ENCODE measurements at places on chromosomes 11 and 22. TPM values are rescaled to one million over a fixed set of nuclear protein-coding genes. Genes with fewer than 3 reads are reported as not detected.
A peak's percentile ranks its signal among the peaks of the same experiment; 100 is the strongest.

- peak; percentile 87 for DNase-seq
These were observed 12.7 kb upstream of the ARHGEF17 start for GRCh38 chr11:73295241-73295995.

- no peak for DNase-seq
These were observed 139.2 kb downstream of the GUCY1A2 start for GRCh38 chr11:106879029-106879428.

MS4A6E gene
- not detected for total RNA-seq

DNA sequence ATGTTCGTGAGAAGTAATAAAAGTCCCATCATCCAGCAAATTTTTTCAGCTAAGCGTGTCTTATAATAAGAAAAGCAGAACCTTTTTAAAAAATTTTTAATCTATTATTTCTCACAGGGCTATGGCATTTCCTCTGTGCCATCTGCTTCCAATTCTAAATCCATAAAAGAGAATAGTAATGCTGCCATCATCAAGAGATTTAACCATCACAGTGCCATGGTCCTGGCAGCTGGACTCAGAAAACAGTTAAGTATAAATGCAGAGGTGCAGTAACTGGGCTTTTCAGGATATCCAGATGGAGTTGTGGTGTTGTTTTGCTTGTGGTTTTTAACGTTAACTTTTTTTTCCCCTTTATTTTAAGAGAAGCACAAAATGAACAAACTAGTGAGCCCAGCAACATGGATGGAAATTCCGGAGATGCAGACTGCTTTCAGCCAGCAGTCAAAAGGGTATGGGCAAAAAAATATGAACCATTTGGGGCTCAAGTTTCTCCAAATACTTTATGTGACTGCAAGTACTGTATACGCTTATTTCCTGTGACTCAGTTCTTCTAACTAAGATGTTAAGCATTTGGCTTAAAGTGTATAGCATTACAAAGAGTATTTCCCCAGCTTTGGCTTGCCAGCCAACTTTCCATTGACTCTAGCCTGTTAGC lies 25.2 kb downstream of the GTF2H1 start:
- DNase-seq: no peak

- DNase-seq: no peak
These were observed 26.3 kb upstream of the SORL1-AS1 start for GRCh38 chr11:121478895-121479697.

GRAMD1B gene
- total RNA-seq: 36.8 TPM

DNAJC4 gene
- total RNA-seq: 22.5 TPM

LRRC75B gene
- 1.2 TPM for total RNA-seq

DNA sequence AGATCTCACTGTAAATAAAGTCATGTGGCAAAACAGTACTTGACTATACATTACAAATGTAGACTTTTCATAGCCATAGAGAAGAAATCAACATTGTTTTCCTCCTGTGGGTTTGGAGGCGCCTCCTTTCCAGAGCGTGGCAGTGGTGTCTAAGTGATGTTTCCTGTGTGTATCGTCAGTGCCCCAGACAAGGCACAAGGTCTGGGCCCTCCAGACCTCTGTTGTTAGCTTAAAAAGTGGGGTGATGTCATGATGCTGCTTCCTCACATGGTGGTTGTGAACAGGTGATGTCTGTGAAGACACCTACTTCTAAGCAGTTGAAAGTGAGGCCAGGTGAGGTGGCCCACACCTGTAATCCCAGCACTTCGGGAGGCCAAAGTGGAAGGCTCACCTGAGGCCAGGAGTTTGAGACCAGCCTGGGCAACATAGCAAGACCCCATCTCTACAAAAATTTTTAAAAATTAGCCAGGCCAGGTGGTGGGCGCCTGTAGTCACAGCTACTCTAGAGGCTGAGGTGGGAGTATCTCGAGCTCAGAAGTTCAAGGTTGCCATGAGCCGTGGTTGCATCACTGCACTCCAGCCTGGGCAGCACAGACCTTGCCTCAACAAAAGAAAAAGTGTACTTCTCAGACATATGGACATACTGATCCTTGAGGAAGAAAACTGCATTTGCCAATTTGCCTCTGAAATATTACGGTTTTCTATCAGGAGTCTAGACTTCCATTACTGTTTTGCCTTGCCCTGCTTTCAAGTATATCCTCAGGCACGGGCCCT lies 15.7 kb downstream of the NUP50 start:
- peak; percentile 43 for DNase-seq

GRCh38 chr11:128222245-128222884 lies 365.0 kb downstream of the ETS1 start:
- DNase-seq: no peak

DNA sequence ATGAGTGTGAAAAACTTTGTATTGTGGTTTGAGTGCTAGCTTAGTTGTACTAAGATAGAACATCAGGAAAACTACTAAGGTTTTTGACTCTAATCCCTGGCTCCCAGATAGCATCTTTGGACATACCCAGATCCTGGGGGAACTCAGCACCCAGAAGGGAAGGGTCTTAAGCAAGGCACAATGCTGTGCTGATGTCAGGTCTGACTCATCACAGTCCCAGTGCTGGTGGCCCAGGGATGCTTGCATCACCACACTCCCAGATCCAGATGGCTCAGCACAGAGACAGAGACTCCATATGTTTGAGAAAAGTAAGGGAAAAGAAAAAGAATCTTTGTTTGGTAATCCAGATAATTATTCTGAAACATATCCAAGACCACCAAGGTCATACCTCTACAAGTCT lies 18.3 kb upstream of the OR56A3 start:
- no peak for DNase-seq

GRCh38 chr11:115674176-115674936 lies 170.1 kb upstream of the CADM1 start:
- no peak for DNase-seq

- DNase-seq: no peak
These were observed 108.6 kb downstream of the FBXO7 start for GRCh38 chr22:32583074-32583682.

DNA sequence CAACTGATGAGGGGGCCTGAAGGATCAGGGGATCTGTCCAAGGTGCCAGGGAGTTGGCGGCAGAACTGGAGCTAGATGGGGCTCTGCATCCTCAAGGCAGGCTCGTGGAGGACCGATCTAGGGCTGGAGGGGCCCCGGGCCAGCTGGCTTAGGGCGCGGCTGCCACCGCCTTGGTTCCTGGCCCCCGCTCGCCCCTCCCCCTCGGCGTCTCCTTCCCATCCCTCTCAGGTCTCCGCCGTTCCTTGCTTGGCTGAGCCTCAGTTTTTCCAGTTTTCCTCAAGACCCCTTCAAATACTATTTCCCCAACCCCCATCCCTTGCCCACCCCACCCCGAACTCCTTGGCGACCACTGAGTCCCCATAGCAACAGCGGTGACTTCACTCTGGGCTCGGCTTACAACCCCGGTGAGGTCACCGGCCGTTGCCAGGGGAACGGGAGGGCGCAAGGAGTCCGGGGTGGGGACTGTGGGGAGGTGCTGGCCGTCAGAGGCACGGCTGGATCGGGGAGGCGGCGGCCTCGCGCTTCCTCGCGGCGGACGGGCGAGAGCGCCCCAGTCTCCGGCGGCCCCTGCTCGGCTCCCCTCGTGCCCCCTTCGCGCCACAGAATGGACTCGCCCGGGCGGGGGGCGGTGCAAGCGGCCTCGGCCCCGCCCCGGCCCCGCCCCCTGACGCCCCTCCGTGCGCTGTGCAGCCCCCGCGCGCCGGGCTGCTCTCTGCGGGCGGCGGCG lies 7.5 kb downstream of the FREY1 start:
- DNase-seq: peak; percentile 75

DNA sequence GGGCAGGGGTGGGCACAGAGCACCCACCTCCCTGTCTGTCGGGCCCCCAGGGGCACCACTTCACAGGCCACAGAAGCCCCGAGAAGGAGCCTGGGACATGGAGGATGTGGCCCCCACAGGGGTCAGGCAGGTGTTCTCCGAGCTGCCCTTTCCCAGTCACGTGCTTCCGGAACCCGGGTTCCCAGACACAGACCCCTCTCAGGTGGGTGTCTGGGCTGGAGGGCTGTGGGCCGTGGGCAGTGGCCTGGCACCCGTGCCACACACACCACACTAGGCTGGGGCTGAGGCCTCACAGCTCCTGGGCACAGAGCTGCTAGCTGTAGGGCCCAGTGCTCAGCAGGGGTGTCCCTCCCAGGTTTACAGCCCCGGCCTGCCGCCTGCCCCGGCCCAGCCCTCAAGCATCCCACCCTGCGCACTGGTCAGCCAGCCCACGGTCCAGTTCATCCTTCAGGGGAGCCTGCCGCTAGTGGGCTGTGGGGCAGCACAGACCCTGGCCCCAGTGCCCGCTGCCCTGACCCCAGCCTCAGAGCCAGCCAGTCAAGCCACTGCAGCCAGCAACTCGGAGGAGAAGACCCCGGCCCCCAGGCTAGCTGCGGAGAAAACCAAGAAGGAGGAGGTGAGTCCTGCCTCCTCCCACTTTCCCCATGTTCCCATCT lies 5.5 kb downstream of the IRF7 start:
- DNase-seq: no peak

- DNase-seq: peak; percentile 59
These were observed 5.8 kb downstream of the RPS19BP1 start for GRCh38 chr22:39526736-39527171.

DNA sequence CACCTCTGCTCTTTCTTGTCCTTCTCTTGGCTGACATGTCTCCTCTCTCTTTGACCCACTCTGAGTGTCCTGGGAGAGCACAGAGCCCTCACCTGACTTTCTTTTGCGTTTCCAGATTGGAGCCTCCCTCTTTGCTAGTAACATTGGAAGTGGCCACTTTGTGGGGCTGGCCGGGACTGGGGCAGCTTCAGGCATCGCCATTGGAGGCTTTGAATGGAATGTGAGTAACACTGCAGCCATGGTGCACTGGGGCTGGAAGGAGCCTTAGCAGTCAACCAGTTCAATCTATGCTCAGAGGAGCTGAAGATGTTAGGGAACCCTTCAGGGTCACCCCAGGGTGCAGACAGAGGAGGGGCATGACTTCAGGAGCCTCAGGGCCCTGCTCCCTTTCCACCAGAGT lies 23.8 kb downstream of the SLC5A1 start:
- DNase-seq: no peak

AAMDC gene
- 9.5 TPM for total RNA-seq

PHLDB1 gene
- 2.4 TPM for total RNA-seq

DNA sequence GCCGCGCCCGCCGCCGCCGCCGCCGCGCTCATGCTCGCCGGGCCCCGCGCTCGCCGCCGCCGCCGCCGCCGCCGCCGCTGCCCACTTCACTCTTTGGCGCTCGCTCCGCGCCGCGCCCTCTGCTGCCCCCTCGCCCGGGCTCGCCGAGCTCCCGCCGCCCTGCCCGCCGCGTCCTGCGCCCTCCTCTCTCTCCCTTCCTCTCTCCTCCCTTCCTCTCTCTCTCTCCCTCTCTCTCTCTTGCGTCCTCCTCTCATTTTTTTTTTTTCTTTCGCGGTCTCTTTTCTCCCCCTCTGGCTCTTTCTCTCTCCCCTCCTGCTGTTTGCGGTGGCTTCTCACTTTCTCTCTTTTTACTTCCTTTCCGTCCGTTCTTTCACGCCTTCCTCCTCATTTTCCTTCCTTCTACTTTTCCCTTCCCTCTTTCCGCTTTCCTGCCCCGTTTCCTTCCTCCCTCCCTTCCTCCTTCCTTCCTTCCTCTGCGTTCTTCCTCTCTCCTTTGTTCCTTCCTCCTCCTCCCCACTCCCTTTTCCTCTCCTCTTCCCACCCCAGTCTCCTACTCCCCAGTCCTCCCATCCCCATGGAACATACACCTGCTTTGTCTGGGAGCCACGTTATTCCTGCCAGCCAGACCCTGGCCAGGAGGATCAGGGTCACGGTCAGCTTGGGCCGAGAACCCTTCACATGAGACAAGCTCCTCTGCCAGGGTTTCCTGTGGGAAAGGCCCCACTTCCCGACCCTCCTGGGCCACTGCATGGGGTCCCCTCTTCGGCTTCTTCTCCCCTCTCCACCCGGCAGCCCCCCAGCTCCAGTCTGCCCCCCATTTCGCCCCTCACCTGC lies 19.3 kb upstream of the SHISAL1 start:
- DNase-seq: no peak

GRCh38 chr11:16795146-16795545 lies 56.7 kb downstream of the C11orf58 start:
- DNase-seq: peak; percentile 32

OR51Q1 gene
- not detected for total RNA-seq

- DNase-seq: peak; percentile 62
These were observed 67.1 kb downstream of the PARVB start for GRCh38 chr22:44091021-44091721.

DNA sequence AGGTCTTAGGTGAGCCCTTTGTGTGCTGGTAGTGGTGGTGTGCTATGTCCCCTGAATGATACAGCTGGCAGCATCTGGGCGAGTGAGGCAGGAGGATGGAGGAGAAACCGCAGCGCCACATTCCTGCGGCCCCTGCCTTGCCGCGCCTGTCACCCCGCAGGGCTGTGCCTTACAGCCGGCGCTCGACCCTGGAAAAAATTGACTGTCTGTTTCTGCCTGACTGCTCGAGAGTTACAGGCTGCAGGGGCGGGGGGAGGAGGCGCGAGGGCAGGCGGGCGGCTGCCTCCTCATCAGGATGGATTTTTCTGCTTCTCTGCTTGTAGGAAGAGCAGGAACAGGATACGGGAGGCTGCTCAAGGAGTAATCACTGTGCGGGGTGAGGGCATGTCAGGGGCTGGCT lies 443.4 kb downstream of the MIAT start:
- DNase-seq: no peak

DUSP8 gene
- 2.4 TPM for total RNA-seq

IGSF22 gene
- total RNA-seq: 1.00 TPM

DNA sequence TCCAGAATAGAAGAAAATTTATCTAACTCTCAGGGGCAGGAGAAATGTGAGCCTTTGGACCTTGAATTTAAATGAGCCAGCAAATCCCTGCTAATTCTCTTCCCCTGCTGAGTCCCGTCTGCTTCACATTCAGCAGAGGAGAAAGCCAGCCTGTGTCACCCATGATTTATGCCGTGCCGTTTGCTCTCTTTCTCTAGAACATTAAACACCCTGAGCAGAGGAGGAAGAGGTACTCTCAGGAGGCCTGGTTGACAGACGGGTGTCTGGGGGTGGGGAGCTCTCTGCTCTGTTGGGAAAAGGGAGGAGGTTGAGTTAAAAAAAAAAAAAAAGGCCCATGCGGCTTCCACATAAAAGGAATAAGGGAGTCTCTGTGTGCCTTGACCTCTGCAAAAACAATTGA lies 11.3 kb upstream of the MTMR3 start:
- DNase-seq: no peak

DNA sequence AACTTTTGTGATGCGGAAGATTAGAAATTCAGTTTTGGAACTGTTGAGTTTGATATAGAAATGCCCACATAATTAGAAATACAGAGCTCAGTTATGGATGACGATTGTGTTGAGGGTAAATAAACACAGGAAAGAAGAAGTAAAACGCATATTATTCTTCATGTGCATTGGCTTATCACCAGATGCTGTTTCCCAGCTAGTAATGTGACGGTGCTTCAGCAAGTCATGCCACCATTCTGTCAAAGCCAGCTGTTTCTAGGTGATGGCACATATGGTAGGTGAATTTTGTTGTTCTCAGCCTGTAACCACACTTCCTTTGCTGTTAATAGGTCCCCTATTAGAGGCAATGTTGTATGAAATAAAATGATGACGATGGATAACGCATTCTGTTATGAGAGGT lies 68.9 kb downstream of the C11orf65 start:
- DNase-seq: no peak

- no peak for DNase-seq
These were observed 415.9 kb downstream of the TBC1D22A start for GRCh38 chr22:47178339-47178738.

MIAT gene
- 58.7 TPM for total RNA-seq

GRCh38 chr11:33742249-33742851 lies 6.1 kb upstream of the CD59 start:
- no peak for DNase-seq
